Effector memory CD8-positive, alpha-beta T cell (primary cell): ENCODE measurements at places on chromosomes 5 and 9.

DNA sequence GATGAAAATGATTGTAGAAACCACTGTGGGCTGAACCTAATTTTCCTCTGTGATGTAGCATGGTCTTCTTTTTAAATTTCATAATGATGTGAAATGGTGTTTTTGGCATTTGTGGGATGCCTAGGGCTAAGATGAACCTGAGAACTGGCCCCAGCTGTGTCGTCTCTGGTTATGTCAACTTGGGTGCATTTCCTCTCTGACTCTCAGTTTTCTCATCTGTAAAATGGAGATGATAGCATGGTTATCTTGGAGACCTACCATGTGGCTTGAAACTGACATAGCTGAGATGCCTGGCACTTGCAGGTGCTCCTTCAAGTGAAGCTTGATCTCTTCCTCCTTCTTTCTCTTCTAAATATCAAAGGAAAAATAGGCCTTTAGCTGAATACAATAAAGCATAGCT lies 77.8 kb downstream of the BOD1 start:
- no peak overlapping the region for H3K4me3 ChIP-seq
- no peaks in the 10 kb centered on the region for H3K4me1 ChIP-seq
- H3K27me3 ChIP-seq = peaks cover 54% of the 10 kb centered on the region
- no peak for DNase-seq
- H3K27ac ChIP-seq = no peak overlapping the region

DNA sequence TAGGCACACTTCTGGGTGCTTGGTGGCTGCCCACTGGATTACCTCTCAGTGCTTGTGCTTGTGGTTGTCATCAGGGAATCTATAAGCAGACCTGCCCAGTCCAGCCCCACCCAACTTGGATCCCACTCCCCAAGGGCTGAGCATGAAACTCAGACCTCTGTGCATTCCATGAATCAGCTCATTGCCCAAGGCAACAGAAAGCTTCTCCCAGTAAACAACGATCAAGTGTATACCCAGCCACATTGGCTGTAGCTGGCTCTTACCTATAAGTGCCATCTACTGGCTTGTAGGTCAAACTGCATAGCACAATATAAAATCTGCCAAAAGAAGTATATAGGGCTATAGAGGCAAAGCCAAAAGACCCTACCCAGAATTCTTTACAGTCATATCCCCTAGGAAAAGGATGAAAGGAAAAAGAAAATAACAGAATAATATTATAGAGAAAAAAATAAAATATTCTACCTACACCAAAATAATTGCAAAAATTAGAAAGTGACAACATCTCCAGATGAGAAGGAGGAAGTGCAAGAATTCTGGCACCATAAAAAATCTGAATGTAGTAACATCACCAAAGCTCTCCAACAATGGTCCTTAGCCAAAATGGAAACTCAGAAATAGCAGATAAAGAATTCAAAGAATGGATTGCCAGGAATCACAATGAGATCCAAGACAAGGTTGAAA lies 321.0 kb upstream of the TRPC7 start:
- no peaks in the 10 kb centered on the region for H3K27me3 ChIP-seq
- no peak overlapping the region for H3K27ac ChIP-seq
- no peak for DNase-seq
- H3K4me3 ChIP-seq = no peak overlapping the region

DNA sequence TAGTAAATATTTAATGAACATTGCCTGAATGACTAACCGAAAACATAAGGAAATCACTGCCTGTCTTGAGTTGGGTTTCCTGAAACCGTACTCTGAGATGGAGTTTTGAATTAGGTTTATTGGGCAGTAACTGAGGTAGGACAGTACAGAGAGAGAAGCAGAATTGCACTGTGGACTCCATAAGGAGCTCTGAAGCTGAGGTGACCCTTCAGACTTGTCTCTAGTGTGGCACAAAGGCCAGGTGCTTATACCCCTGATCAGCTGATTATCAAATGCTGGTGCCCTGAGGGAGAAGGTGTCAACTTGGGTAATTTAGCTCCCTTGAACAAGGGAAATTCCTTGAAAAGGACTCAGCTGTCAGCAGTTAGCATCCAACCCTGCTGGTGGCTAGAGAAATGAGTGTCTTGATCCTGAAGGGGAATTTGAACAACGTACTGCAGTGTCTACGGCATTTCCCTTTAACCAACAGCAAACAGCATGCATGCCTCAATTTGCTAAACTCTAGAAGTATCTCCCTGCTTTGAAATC lies 135.0 kb upstream of the SMARCA2 start:
- no peak overlapping the region for H3K4me3 ChIP-seq
- H3K27ac ChIP-seq = no peak overlapping the region
- DNase-seq = no peak
- peaks cover 13% of the 10 kb centered on the region for H3K27me3 ChIP-seq

- H3K4me1 ChIP-seq = no peaks in the 10 kb centered on the region
- H3K27me3 ChIP-seq = peaks cover 7% of the 10 kb centered on the region
- no peaks in the 10 kb centered on the region for H3K36me3 ChIP-seq
These were observed 67.2 kb upstream of the MEGF10 start for GRCh38 chr5:127223256-127223974.

GRCh38 chr9:124454791-124455443 lies 4.7 kb downstream of the ADGRD2 start:
- no peak overlapping the region for H3K27ac ChIP-seq
- H3K4me3 ChIP-seq = no peak overlapping the region
- H3K36me3 ChIP-seq = no peaks in the 10 kb centered on the region
- no peak for DNase-seq

GRCh38 chr5:112165399-112165798 lies 253.7 kb downstream of the EPB41L4A start:
- H3K4me1 ChIP-seq = peaks cover 23% of the 10 kb centered on the region
- H3K27ac ChIP-seq = no peak overlapping the region
- no peaks in the 10 kb centered on the region for H3K27me3 ChIP-seq
- H3K36me3 ChIP-seq = peaks cover 60% of the 10 kb centered on the region

DNA sequence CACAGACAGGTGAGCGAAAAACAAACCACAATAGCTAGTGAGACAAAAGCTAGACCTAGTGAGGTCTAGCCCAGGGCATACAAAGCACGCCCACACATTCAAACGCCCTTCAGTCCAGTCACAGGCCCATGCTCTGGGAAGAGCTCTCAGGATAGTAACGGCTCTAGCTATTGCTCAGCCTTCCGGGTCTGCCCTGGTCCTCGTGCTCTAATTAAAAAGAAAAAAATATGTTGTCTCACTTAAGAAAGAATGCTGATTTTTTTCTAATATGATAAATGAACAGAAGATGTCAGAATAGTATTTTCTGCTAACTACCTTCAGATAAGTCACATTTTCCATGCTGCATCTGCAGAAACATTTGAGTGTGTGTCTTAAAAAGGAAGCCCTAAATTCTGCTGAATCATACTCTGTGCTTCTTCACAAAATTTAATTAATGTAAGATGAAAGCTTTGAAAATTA lies 94.5 kb downstream of the PLPP1 start:
- peaks cover 3% of the 10 kb centered on the region for H3K36me3 ChIP-seq
- H3K27me3 ChIP-seq = no peaks in the 10 kb centered on the region
- DNase-seq = no peak

DNA sequence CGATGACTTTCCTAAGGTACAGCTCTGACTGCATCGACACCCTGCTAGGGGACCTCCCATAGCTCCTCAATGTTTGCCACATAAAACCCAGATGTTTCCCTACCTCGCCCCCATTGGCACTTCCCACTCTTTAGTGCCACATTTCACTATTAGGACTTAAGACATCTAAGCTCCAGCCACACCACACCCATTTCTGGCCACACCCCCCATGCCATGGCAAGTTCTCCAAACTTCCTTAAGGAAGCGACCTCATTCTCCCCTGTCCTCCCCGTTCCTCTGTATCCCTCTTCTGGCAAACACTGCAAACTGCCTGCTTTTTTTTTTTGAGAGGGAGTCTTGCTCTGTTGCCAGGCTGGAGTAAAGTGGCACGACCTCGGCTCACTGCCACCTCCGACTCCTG lies 62.9 kb downstream of the USP20 start:
- peak overlapping the region; percentile 90 for H3K27ac ChIP-seq
- peaks cover 91% of the 10 kb centered on the region for H3K36me3 ChIP-seq
- peaks cover 32% of the 10 kb centered on the region for H3K4me1 ChIP-seq
- no peak overlapping the region for H3K4me3 ChIP-seq

DNA sequence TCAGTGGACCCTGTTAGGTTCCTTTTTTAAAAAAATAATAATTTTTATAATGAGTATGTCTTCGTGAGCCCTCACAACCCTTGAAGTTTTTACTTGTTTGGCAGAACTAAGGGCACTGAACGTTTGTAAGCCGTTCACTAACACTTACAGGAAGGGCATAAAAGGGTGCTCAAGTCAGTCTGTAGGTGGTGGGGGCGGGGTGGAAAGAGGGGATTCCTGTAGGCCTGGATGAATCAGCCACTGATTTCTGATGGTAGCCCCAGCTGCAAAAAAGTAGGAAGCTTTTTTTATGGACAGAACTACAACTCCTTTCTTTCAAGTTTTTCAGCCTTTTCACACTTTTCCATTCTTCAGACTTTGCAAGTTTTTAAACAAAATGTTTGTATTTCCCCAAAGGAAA lies 35.8 kb downstream of the PIK3R1 start:
- no peak for DNase-seq
- peaks cover 54% of the 10 kb centered on the region for H3K4me1 ChIP-seq
- no peaks in the 10 kb centered on the region for H3K27me3 ChIP-seq
- peak overlapping the region; percentile 34 for H3K4me3 ChIP-seq

DNA sequence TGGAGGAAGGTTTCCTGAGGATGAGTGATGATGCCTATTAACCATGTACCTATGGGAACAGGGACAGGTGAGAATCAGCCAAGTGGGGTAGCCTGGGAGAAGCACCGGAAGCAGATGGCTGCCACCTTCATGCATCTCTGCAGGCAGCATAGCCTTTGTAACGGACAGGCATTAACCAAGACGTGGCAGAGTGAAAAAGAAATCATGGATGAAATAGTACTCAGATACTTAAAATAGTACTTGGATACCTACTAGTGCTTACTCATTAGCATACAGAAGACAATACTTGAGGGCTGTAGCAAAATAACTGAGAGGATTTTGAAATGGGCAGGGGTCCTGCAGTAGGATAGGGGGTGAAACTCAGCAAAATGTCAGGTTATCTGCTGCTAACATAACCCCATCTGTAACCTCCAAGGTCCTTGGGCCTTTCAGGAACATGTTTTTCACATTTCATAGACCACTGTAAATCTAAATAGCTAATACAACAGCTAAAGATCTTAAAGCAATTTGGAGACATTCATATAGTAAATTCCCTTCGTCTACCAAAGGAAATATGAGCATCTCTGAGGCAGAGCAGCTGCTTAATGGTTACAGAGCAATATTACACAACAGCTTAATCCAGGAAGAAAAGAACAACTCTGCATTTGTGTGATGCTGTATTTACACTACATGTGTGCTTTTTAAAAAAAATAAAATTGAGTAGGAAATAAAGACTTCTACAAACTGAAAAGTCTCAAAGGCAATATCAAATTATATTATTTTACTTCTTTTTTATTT lies 154.3 kb downstream of the NFIB start:
- no peak overlapping the region for H3K4me3 ChIP-seq
- no peak for DNase-seq
- no peaks in the 10 kb centered on the region for H3K36me3 ChIP-seq
- no peaks in the 10 kb centered on the region for H3K27me3 ChIP-seq

DNA sequence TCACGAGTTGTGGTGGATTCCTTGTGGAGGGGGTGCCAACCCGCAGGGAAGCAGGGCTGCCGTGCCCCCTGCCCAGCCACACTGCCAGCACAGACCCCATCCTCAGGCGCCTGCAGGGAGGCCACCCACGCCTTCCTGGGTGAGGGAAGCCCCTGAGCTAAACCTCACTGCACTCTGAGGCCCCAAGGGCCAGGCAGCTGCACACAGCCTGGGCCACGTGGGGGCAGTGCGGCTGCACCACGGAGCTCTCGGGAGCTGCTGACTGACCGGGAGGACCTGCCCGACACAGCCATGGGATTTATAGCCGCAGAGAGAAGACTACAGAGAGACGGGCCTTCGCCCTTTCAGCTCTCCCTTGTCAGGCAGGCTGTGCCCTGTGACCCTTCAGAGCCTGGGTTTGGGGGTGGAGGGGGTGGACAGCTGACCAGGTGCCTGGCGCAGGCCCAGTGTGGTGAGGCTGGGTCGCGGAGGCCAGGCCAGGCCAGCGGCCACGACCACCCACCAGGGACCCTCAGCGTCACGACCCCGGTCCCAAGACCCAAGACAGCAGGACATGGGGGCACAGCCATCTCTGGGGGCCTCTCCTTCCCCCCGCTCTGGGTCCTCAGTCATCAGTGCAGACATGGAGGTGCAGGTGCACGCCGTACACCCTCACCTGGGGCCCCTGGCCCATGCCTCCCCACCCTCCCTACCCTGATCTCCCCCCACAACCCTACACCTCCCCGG lies 4.3 kb upstream of the AHRR start:
- peaks cover 23% of the 10 kb centered on the region for H3K36me3 ChIP-seq
- DNase-seq = no peak
- H3K27me3 ChIP-seq = peaks cover 14% of the 10 kb centered on the region
- H3K4me1 ChIP-seq = peaks cover 7% of the 10 kb centered on the region

- no peak overlapping the region for H3K4me3 ChIP-seq
- H3K4me1 ChIP-seq = no peaks in the 10 kb centered on the region
- DNase-seq = no peak
These were observed 13.6 kb upstream of the FUBP3 start for GRCh38 chr9:130565792-130566191.

GRCh38 chr5:7869474-7870136 lies 657 bp downstream of the MTRR start:
- peak; percentile 9 for DNase-seq
- peaks cover 18% of the 10 kb centered on the region for H3K36me3 ChIP-seq
- H3K27me3 ChIP-seq = no peaks in the 10 kb centered on the region

DNA sequence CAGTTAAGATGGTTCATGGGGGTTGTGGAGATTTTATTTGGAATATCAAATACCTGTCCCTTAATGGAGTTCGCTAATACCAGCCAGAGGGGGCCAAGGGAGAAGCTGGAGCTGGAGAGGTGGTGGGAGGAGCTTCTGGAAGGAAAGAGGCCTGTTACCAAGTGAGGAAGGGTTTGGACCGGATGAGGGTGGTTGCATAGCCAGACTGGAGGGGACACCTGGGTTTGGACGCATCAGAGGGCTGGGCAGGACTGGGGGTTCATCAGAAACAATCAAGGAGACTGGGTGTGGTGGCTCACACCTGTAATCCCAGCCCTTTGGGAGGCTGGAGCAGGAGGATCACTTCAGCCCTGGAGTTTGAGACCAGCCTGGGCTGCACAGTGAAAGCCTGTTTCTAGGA lies 111.8 kb upstream of the IER5L start:
- no peak overlapping the region for H3K27ac ChIP-seq
- no peak for DNase-seq
- no peak overlapping the region for H3K4me3 ChIP-seq

DNA sequence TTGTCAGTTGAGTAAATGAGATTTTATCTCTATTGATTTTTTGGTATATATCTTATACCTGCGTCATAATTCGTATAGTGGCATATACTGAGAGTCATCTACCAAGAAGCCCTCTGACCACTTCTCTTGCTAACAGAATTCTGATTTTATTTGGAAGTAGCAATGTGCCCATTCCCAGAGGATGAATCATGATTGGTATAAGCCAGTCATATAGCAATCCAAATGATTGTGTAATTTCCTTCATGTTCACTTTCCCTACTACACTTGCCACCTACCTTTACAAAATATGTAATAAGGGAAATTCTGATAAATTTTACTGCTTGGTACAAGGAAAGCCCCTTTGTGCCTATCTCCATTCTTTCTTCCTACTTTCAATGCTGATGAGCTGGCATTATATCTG lies 16.1 kb upstream of the ZNF462 start:
- H3K4me3 ChIP-seq = no peak overlapping the region
- no peaks in the 10 kb centered on the region for H3K36me3 ChIP-seq
- no peak for DNase-seq
- no peaks in the 10 kb centered on the region for H3K27me3 ChIP-seq
